Effector CD4-positive, alpha-beta T cell (primary cell): ENCODE measurements at places on chromosomes 11 and 22.

DNA sequence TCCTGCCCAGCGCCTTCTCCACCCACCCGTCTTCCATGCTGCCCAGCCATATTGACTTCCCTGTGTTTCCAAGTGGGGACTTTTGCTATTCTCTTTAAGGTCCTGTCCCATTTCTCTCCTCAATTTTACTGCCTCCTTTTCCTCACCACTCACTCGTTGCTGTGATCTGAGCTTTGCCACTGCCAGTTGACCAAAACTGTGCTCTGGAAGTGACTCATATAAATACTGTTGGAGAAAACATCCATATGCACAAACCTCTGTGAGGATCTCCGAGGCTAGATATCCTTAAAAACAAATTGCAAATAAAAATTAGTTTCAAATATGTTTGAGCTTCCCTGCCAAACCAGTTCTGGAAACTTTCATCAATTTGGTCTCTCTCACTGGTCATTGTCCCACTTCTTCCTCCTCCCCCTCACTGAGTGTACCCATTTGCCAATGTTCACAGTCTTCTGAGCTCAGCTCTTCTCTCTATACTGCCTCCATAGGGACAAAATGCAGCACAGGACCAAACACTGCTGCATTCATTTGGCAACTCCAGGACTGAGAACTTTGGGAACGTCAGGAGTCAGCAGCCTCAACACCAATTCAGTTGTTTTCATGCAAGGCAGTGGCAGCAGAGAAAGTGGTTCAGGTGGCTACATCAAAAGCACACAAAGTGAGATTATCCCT, 34.0 kb upstream of the MMP13 start:
- DNase-seq: no peak

- DNase-seq: no peak
These were observed 13.0 kb upstream of the OPCML start for GRCh38 chr11:133545199-133545803.

DNA sequence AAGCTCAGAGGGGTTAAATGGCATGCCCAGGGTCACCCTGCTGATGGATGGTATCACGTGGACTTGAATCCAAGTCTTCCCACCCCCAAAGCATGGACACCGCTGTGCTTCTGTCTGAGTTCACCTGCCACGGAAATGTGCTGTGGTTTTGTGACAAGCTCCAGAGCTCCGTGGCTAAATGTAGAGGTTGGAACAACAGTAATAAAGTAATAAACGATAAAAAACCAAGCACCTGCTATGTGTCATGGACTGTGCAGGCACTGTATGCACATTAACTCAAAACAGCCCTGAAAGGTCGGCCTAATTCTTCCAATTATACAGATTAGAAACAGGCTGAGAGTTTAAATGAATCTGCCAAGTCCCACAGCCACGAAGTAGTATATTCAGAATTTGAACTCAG, 182.1 kb upstream of the NAV2 start:
- DNase-seq: no peak

DNA sequence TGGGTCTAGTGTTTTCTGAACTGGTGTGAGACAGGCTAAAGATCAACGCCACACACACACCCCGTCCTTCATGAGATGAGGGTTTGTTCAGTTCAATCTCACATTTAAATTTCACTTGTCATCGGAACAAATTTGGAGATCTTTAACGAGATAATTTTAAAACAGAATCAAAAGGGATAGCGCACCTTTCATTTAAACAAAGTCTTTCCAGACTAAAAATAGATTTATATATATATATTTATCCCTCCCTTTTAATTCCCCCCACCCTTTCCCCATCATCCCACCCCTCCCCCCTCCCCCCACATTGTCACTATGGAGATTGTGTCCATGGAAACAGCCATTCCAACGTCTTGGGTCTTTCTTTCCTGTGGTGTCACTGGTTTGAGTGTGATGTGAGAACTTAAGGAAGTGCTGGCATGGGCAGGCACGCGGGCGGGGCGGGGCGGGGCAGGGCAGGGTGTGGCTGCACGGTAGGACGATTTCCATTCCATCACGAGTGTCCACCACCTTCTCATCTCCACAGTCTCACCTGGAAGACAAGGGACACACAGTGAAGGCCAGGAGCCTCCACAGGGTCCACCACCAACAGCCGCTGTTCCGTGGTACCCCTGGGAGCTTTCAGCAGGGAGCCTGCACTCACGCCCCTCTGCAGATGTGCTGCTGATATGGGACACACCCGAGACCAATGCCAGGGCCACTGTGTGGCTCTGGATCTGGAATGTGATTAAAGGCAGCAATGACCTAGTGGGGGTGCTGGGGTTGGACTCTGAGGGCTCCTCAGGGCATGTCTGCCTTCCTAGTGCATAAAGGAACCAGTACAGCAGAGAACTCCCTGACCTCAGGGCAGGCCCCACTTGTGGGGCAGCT, 30.5 kb upstream of the CYP2D6 start:
- no peak for DNase-seq

DNA sequence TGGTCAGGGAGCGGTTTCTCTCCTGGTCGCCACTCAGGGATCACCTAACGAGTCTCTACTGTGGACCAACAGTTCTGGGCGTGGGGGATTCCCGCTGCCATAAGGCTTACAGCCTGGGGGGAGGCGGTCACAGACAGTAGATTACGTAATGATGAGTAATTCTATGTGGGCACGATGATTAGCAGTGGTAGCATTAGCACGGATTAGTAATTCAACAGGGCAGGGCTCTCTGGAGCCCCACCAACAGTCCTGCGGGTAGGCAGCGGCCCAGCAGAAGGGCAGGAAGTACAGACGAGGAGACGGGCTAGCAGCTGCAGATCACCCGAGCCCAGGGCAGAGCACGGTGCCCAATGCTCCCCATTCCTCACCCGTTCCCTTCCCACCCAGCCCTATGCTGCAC, 3.6 kb downstream of the SHISAL1 start:
- no peak for DNase-seq

GRCh38 chr22:20432244-20432686, 5.4 kb downstream of the SCARF2 start:
- DNase-seq: no peak

DNA sequence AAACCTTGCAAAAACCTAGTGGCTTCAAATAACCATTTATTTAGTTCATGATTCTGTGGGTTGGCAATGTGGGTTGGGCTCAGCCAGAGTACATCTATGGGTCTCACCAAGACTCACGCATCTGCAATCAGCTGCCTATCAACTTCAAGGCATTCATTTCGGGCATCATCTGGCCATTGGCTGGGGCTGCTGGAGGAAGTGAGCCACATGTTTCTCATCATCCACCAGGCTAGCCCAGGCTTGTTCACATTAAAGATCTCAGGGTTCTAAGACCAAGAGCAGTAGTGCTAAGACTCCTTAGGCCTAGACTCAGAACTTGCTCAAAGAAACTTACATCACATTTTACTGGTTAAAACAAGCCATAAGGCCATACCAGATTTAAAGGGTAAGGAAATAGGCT, 478.9 kb upstream of the ARHGAP42 start:
- DNase-seq: no peak

DNA sequence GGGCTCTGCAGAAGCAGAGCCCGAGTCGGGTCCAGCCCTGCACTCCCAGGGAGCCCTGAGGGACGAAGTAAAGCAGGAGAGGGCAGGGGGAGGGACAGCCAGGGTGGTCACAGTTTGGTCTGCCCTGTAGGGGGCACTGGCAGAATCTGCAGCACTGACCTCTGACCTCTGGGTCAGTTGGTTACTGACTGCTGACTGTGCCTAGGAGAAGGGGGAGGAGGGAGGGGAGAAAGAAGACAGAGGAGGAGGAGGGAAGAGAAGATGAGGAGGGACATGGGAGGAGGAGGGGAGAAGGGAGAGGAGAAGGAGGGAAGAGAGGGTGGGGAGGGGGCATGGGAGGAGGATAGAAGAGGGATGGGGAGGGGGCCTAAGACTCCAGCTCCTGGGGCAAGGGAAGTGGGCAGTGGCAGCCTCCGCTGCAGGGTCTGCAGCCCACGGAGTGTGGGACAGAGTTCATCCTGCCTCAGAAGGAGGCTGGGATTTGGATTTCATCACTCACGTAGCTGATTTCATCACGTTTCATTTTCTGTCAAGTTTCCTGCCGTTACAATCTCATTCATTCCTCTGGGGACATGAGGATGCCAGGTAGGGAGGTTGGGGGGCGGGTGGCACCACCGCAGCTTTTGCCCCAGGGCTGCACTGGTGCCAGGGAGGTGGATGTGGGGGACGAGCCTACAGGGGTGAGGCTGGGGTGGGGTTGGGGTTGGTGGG, 55.2 kb downstream of the FLRT1 start:
- no peak for DNase-seq

- DNase-seq: no peak
These were observed 1.5 kb downstream of the ZNF143 start for GRCh38 chr11:9462172-9462799.

GRCh38 chr11:35391922-35392688, 27.3 kb downstream of the SLC1A2 start:
- DNase-seq: peak; percentile 86

GRCh38 chr11:39102236-39102635, 2357.2 kb downstream of the LRRC4C start:
- no peak for DNase-seq

GRCh38 chr11:85517272-85517671, 109.9 kb downstream of the DLG2 start:
- DNase-seq: no peak

DNA sequence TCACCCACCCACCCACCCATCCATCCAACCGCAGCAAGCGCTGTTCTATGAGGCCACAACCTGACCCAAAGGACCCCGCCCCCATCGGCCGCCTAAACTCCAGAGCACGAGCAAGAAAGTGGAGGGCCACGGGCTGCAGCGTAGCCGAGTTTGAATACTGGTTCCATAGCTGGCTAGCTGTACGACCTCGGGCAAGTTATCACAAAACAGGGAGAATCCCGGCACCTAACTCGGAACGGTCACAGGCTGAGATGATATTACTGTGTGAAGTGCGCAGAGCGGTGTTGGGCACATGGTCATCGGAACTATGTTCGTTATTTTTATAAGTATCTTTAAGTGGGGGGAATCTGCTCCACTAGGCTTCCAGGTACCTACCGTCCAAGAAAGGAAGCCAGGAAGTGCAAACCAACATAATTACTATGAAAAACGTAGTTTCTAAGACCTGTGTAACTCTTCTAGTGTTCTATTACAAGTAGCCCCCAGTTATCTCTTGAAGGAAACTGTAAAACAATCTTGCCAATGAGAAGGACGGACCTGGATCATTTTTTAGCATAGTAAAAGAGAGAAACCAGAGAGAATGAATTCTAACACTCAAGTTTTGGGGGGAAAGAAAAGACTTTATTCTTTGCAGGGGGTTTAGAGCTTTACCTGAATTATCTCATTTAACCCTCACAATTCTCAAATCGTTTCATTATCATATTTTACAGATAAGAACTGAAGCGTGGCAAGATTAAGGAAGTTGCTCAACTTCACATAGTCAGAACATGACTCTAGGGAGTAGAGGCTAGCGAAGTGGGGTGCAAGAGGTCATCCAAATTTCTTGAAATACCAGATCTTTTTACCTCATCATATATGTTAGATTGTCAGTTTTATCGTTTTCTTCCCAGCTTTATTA, 663 bp upstream of the BUD13 start:
- DNase-seq: no peak

GRCh38 chr22:20128902-20129746, 2.5 kb upstream of the ZDHHC8 start:
- peak; percentile 45 for DNase-seq

- DNase-seq: no peak
These were observed 718.8 kb downstream of the CNTN5 start for GRCh38 chr11:99739464-99740089.

GRCh38 chr11:45794169-45794568, 10.8 kb upstream of the SLC35C1 start:
- DNase-seq: no peak

- DNase-seq: no peak
These were observed 1516.9 kb downstream of the BRD1 start for GRCh38 chr22:48310740-48311139.

GRCh38 chr11:117303101-117303500, 12.0 kb downstream of the BACE1-AS start:
- no peak for DNase-seq

GRCh38 chr11:71490044-71490730, 36.9 kb upstream of the KRTAP5-7 start:
- DNase-seq: no peak

DNA sequence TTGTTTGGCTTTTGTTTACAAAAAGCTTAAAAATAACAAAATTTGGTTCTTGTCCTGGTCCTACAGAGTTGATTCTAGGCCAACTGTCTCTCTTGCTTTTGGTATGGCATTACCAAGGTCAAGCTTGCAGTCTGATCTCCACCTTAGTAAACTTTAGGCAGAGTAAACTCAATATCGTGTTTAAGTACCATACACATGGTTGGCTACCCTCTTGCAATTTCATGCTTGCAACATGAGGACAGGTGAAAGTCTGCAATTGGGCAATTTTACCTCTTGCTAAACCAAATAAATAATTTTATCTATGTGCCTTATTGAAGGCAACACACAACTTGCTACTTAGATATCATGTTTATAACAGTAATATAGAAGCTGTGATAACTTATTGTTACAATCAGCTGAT, 125.1 kb downstream of the ARHGAP20 start:
- DNase-seq: no peak

DNA sequence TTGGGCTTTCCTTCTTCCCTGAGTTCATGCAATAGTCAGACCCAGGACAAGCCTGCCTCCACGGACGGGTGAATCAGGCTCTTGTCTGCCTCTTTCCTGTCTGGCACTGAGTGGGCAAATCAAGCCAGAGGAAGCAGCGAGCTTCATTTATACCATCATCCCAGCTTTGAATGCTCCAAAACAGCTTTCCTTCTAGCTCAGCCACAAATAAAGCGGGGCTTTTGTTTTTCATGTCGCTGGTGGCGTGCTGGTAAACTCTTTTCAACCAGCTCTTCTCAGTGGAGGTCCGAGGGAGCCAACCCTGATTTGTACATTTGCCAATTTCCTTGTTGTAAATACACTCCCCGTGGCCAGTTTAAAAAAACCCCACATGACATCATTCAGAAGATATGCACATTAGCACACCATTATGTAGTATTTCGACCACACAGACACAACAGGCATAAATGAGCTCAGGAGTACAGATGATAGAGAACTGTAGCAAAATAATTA, 8.6 kb downstream of the C11orf91 start:
- no peak for DNase-seq

DNA sequence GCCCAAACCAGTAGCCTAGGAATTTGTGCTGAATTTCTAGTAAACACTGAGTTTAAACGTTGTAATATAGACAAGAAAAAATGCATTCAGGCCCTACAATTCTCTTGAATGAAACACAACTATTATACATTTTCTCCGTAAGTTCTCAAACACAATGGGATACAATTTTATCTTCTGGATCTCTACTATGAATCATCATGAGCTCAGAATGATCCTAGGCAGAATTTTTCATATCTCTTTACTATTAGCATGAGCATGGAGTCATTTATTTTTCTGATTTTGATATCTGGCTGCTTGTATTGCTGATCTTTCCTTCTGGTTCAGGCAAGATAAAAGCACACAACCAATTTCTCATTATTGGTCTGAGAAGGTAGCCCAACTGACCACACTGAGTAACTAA, 1123.4 kb upstream of the RAG2 start:
- no peak for DNase-seq

GRCh38 chr22:24429411-24430365, 2.3 kb downstream of the ADORA2A start:
- DNase-seq: peak; percentile 40

- no peak for DNase-seq
These were observed 23.6 kb upstream of the UPB1 start for GRCh38 chr22:24471570-24471969.
